ENCODE measurements at places on chromosomes 1 and 21.

DNA sequence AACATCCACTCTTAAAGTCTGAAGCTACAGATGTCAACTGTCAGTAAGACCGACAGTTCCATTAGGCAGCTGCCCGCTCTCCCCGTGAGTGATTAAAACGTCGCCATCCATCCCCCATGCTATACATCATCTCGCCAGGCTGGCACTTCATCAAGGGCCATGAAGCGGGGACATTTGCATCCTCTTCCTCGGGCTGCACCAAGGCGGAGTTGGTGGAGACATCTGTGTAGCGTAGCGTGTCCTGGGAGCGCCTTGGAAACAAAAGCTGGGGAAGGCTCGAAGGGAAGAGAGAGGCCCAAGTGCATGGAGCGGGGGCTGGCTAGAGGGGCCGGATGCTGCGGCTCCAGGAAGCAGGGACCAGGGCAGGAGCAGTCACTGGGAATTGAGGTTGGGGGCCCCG, 250.1 kb downstream of the KAZN start:
- no peak for DNase-seq

DNA sequence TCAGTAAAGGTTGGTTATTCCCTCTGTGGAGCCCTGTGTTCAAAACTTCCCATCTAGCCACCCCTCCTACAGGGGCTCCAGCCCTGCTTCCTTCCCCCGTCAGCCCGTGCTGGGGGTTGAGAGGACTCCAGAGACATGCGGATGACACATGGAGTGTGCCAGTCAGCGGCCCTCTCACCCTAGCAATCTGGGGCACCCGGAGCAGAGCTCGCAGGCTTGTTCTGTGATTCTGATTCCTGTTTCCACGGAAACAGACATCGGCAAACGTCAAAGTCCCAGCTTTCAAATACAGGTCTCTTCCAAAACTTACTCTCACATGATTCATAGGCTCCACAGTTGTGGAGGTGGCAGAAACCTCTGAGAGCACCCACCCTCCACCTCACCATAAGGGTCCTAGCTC, 9.8 kb upstream of the SSBP3 start:
- DNase-seq = no peak

GRCh38 chr1:46370214-46370633, 23.9 kb upstream of the FAAH start:
- no peak for DNase-seq

DNA sequence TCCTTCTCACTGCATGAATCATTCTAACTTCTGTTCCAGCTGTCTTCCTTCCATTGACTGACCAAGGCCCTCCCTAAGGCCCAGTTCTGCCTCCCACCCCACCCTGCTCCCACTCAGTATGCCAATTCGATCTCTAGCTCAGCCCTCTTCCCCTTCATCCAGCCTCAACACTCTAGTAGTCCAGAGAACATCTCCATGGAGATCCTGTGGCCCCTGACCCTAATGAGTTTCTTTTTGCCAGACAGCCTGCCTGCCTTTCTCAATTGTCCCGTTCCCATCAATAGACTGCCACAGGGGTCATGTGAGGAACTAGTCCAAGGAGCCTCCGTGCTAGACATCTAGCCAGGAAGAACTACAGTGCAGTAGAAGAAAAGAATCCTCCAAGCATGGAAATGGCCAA, 26.4 kb downstream of the RRAGC start:
- DNase-seq = no peak

GRCh38 chr1:205477759-205478247, 22.0 kb upstream of the BLACAT1 start:
- no peak for DNase-seq

- DNase-seq = no peak
Measured at GRCh38 chr1:231383159-231383860, 38.8 kb downstream of the EGLN1 start.

GRCh38 chr1:194055536-194055935, 869.1 kb upstream of the B3GALT2 start:
- DNase-seq = no peak

GRCh38 chr1:117210831-117211261, at the start of gene VTCN1:
Gene VTCN1 (minus strand): TSS chr1:117210927. CDS start chr1:117210855, 72 bp downstream.
- DNase-seq = no peak

- DNase-seq = no peak
Measured at GRCh38 chr1:198678301-198678836, 39.5 kb downstream of the PTPRC start.

GRCh38 chr1:110990541-110990940, 26.8 kb upstream of the LRIF1 start:
- no peak for DNase-seq

- no peak for DNase-seq
Measured at GRCh38 chr21:32426066-32426465, 13.6 kb downstream of the EVA1C start.

DNA sequence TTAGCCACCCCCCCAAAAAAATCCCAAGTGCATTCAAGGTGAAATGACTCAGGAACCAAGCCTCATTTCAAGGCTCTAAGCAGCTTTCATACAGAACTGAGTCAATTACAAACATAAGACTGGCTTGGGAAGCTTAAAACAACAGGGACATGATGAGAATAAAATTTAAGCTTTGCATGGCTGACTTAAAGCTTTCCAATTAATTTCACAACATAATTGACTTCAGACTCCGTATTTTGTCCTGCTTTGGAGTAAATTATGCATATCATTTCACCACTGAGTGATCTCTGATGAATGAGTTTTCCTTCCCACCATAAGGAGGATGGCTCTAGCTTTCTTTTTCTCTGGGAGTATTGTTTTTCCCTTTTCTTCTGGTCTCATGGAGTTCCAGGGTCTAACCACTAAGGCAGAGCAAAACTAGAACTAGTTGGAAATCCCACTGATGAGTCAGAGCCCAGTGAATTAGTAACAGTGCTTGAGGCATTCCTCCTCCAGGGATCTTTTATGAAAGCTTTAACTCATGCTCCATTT, 72.8 kb downstream of the XCL2 start:
- no peak for DNase-seq

- no peak for DNase-seq
Measured at GRCh38 chr1:178344513-178345091, 152.2 kb downstream of the CLEC20A start.

GRCh38 chr1:229108598-229109201, 162.2 kb upstream of the RAB4A start:
- no peak for DNase-seq

- no peak for DNase-seq
Measured at GRCh38 chr21:44052830-44053226, 40.7 kb downstream of the TRAPPC10 start.

GRCh38 chr1:21229246-21230000, 52.7 kb upstream of the EIF4G3 start:
- no peak for DNase-seq

DNA sequence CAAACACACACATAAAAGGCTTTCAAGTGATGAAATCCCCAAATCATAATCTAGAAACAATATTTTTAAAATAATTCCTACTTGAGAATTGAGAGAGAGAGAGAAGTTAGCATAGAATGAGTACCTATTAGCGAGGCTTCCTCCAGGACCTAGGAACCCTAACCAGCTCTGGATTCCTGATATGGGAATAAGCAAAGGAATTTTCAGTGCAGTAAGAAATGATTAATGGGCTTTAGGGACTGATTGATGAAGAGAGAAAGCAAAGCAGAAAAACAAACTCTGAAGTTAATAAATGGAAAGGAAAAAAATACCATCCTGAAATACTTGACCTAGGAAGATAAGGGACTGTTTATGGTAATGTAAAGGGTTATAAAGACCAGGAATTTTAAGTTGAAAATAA, 60.6 kb downstream of the WARS2 start:
- DNase-seq = no peak

GRCh38 chr1:41503538-41504113, 19.1 kb upstream of the EDN2 start:
- no peak for DNase-seq

DNA sequence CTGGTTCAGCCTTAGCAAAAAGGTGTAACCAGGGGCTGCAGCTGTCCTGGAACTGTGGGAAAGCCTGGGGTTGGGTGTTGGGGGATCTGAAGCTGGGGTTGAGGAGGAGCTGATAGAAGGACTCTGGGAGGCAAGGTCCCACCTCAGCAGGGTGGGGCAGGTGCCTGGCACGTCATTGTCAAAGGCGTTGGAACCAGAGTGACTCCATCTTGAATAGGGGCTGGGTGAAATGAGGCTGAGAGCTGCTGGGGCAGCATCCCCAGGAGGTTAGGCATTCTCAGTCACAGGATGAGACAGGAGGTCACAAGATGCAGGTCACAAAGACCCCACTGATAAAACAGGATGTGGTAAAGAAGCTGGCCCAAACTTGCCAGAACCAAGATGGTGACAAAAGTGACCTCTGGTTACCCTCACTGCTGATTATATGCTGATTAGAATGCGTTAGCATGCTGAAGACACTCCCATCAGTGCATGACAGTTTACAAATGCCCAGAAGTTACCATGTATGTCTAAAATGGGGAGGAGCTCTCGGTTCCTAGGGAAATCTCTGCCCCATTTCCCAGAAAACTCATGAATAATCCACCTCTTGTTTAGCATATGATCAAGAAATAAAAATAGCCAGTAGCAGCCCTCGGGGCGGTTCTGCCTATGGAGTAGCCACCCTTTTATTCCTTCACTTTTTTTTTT, 85.4 kb downstream of the IER5 start:
- no peak for DNase-seq

- DNase-seq = no peak
Measured at GRCh38 chr1:76048219-76048618, 26.3 kb upstream of the ST6GALNAC3 start.

- DNase-seq = no peak
Measured at GRCh38 chr1:114334297-114334696, 176.7 kb downstream of the TRIM33 start.

DNA sequence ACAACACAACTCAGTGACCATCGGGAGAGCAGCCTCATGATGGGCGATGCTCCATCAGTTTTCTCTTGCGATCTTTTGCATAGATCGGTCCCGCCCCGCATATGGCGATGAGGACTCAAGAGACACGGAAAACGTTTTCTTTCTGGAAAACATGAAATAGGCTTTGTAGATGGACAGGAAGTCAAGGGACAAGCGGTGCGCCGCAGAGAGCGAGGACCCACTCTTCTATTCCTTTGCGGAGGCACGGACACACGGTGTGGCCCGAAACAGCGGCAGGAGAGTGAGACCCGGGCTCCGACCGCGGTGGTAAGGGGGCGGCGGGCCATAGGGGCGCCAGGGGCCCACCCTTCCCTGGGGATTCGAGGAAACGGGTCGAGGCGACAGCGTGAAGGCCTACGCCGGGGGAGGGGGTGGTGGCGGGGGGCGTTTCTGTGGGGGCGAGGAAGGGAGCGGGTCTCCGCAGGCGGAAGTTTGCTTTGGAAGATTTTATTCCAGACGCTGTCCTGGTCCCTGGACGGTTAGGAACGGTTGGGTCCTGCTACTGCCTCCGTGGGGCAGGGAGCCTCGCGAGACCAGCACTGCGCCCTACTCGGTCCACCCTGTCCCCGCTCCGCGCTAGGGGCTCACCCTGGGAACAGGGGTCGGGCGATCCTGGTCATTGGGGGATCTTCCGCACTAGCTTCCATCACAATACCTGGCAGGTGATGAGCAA, 796 bp upstream of the TDRKH start:
- DNase-seq = no peak

Data from stimulated activated CD4-positive, alpha-beta T cell treated with anti-CD3 and anti-CD28 coated beads, Interleukin-1b, Interleukin-23, amount 100 ng/mL, for 1 hour (primary cell).